ENCODE measurements at places on chromosomes 2 and 18.

DNA sequence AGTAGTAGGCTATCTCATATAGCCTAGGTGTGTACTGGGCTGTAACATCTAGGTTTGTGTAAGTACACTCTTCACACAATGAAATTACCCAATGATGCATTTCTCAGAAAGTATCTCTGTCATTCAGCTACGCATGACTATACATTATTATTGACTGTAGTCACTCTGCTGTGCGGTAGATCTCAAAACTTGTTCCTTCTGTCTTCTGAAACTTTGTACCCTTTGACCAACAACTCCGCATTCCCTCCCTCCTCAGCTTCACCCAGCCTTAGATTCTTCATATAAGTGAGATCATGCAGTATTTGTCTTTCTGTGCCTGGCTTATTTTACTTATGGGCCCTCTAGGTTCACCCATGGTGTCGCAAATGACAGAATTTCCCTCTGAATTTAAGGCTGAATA lies 49.0 kb downstream of the TAF1B start:
- no peak for DNase-seq

- no peak for DNase-seq
Observed at GRCh38 chr2:100230754-100231153, 88.4 kb upstream of the AFF3 start.

DNA sequence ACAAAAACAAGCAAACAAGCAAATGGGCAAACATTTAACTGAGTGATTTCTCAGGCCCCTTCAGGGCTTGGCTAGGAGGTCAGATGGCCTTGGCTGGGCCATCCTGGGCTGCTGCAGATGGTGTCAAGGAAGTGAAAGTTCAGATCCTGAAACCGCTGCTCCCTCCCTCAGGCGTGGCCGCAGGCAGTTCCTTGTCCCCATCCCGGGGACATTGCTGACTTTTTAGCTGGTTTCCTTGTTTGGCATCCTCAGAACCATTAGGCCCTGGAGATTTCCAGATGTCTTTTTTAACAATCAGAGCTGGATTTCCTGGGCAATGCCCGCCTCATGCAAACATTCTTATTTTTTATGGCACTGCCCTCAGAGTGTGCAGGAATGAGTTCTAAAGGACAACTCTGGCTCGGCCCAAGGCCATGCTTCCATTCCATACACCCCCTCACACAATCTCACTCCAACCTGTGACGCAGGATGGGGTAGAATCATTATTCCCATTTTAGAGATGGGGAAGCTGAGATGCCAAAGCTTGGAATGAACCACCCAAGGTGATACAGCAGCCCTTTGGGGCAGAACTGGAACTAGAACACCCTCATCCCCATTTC lies 86.1 kb upstream of the ZCCHC2 start:
- DNase-seq: no peak

DNA sequence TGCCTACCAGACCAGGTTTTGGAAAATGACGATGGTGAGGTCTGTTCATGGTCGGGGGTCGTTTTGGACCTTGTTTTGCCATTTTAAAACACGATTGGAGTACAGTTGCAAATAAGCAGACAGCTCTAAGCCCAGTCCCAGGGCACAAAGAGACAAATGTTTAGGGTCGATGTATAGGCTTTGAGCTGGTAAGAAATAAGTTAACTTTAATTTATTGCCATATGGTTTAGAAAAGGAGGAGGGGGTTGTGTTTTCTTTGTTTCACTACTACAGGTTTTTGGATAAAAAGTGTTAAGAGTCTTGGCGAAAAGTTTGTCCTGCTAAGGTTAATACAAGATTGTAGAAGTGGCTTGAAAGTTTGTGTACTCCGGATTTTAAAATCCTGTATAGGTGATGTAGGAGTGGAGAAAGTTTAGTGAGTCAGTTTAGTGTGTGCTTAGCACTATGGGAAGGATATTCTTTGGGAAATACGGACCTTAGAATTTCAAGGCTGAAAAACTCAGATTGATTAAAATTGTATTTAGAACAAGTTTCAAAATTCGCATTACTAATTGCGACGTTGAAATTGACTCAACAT lies 1.3 kb downstream of the KCMF1 start:
- no peak for DNase-seq

DNA sequence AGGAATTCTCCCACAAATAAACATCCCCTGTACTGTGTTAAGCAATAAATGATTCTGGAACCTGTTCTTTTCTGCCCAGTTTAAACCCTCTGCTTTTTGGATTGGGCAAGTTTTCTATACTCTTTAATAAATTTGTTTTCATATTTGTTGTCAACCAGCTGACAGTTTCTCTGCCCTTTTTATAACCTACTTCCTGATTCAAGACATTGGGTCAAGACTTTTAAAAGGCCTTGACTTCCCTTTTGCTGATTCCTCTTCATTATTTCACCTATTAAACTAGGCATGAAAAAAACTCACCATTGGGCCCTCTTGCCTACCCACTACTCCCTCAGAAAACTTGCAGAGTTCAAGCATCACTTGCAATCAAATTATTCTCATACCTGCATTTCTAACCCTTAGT lies 459.5 kb downstream of the ARHGAP15 start:
- DNase-seq: no peak

DNA sequence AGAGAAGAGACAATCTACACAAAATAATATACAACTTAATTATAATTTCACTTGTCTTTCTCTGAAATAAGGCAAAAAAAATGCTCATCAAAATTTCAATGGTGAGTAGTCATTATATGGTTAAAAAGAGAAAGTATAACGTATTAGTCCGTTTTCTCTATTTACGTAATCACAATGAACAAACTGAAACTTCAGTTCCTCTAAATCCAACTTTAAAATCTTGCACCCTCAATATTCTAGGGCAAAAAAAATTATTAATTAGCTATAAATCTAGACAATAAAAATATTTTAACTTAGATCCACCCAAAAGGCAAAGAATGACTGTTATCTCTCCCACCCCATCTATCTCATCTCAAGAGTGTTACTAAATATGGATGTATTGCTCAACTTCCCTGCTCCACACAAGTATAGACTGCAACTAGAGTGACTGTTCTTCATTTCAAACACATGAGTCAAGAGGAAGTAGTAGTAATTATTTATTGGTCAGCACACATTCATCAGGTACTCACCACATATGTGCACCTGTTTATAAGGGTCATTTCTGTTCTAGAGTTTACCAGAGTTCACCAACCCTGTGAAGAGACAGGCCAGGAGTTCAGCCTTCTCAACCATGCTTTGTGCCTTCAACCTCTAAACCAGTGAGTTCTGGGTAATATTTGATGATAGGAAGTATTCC lies 36.4 kb downstream of the STK39 start:
- no peak for DNase-seq

DNA sequence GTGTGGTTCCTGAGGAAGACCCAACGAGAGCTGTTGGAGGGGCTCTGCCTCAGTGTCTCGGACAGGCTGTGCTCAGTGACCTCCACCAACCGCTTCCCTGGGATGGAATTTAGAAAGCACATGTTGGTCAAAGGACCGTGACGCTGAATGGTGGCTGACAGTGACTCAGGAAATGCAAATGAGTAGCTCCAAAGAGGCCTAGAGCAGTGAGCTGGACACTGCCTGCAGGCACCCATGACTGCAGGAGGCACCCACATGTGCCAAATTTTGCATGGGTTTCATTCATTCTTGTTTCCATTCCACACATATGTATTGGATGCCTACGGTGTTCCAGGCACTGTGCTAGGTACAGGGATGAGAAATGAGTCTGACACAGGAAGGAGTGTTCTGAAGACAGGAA lies 46.4 kb downstream of the ACKR3 start:
- DNase-seq: no peak

- DNase-seq: no peak
Observed at GRCh38 chr18:3793545-3793944, 343.6 kb downstream of the TGIF1 start.

DNA sequence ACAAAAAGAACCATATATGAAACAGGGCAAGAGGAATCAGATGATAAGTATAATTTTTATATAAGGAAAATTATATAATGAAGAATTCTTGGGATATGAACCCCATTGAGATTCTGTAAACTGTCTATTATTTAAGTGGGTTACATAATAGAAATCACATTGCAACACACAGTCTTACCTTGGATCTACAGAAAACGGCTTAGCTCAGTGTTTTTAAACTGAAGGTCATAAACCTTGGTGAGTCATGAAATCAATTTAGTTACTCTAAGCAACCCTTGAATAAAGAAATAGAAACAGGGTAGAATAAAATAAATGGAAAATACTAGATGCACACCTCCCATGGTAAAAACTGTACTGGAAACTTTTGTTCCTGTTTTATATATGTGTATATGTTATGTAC lies 50.7 kb downstream of the METTL8 start:
- no peak for DNase-seq

- DNase-seq: no peak
Observed at GRCh38 chr18:79136742-79137141, 67.5 kb downstream of the ATP9B start.

DNA sequence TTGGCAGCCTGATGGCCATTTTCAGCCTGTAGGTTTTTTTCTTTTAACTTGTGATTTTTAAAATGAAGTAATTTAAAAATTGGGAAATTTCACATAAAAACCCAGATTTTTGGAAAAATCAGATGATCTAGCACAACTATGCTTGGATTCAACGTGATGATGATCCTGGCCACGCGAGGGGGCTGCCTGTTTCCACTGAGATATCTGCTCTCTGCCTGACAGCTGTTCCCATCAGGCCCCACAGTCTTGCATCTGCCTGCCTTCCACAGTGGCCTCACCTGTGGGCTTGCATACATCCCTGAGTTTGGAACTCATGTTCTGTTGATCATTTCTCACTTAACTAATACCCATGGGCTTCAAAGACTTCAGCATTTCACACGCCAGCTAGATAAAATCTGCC lies 92.1 kb upstream of the FZD5 start:
- DNase-seq: no peak

DNA sequence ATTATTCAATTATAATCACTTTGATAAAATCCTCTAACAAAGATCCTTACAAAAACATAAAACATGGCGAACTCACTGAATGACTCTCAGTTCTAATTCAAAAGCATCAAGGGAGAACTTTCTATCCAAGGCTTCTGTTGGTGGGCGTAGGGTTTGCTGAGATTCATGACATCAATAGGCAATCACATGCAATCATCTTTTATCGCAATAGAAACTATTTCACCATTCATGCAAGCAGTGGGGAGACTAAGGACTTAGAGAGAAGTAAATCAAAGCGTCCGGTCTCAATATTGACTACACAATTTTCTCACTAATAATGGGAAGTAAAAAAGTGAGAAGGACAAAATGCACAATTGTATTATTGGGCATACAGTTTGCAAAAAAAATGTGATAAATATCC lies 168.7 kb downstream of the SCG2 start:
- DNase-seq: no peak
